Activated CD4-positive, CD25-positive, alpha-beta regulatory T cell (primary cell): ENCODE measurements at places on chromosomes 7 and 10.

DNA sequence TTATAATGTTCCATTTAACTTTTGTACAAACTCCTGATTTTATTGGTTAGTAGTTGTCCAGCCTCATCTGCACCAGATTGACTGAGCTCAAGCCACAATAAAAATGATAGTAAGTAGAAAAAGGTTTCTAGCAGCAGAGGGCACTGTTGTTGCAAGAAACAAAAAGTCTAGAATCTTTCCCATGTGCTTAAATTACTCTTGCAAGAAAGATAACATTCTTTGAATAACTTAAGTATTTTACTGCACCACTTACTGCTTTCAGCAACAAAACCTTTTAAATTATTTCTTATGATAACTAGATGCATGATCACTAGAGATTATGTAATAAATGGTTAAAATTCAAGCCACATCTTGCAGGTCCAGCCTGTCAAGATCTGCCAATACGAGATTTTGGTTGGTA lies 27.0 kb downstream of the LMOD2 start:
- DNase-seq: no peak

GRCh38 chr10:63664341-63664885 lies 143.2 kb downstream of the REEP3 start:
- no peak for DNase-seq

DNA sequence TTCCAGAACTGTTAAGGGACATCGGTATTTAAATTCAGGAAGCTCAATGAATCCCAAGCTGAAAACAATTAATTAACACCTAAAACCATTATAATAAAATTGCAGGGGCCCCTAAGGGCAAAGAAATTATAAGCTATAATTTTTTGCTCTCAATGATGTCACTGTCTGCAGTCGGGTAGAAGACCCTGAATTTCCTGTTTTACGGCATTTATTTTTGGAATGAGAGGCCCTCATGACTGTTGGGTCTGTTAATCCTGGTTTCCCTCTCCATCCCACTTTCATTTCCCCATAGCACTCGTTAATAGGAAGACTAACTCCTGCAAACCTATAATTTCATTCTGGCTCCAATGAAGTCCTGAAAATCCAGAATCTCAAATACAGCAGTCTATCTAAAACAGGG lies 25.8 kb upstream of the GPR37 start:
- DNase-seq: no peak

DNA sequence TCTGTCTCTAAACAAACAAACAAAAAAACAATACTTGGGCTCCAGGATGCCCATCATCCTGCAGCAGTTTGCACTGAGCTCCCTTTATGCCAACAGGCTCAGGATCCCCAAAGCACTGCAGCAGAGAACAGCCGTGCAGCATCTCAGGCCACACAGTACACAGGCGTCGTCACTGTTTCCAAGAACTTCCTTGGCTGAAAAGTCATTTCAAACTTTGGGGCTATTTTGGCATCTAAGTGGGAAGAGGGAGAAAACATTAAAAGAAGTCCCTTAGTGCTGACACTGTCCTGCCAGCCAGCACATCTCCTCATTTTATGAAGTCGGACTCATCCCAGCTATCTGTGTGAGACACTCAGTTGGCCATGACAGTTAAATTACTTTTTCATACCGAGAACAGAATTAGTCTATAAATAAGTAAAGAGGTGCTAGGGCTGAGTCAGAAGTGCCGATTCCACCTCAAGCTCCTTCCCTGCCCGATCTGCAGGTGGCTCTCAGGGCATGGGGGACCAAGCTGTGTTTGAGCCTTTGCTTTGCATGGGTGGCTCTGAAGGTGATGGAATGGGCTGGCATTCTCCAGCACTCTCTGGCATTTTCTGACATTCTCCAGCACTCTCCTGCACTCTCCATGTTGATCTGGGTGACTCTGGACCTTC lies 68.5 kb downstream of the PTPRN2 start:
- DNase-seq: no peak

GRCh38 chr7:19665399-19666008 lies 43.3 kb downstream of the POLR1F start:
- DNase-seq: no peak

GRCh38 chr7:87344446-87344845 lies 1.0 kb upstream of the CROT start:
- no peak for DNase-seq

DNA sequence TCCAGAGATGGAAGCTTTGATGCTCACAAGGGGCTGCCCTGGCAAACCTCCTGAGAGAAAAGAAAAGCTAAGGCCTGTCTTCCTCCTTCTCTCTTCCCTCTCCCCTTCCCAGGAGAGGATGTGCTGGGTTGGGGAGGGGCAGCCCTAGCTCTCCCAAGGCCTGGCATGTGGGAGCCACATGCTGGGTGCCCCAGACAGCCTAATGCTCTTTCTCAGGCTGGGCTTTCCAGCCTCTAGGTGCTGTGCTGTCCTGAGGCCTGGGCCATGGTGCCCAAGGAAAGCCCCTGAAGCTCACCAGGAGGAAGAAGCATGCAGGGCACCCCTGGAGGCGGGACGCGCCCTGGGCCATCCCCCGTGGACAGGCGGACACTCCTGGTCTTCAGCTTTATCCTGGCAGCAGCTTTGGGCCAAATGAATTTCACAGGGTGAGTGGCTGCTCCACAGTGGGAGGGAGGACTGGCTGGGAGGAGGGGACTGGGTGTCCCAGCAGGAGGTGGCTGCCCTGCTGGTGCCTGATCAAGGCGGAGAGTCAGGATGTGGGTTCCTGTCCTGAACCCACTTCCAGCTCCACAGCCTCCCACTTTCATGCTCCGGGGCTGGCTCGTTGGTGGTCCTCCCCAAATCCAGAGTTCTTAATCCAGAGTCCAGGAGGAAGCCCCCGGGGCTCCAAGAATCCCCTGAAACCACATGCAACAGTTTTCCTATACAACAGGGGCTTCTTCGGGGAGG lies 1.7 kb downstream of the CPA5 start:
- no peak for DNase-seq

DNA sequence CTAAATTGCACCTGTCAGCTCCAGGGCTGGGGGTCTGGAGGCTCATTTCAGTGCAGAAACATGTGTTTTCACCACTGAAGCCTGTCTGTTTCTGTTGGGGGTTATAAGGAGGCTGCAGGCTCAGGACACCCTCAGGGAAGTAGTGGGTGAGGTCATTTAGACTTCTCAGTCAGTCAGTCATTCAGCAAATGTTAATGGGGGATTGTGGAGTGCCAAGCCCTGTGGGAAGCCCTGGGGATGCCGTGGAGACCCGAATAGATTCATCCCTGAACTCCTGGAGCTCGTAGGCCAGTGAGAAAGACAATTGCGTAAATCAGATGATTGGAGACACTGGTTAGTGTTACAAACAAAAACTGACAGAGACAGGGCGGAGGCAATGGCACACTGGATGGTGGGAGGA lies 19.2 kb downstream of the LHPP start:
- no peak for DNase-seq

DNA sequence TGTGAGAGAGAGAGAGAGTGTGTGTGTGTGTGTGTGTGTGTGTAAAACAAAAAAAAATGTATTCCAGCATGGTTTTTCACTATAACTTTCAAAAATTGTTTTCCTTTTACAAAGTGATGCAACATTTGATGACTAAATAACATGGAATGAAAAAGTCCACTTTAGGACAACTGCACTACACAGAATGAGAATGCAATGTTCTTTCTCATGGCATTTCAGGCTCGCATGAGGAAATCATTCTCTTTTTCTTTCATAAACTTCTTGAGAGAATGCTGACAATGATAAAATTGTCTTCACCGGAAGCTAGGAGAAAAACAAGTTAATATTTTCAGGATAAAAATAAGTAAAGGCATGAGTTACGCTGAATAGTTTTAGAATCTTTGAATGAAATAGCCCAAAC lies 53.7 kb downstream of the SLC16A12 start:
- DNase-seq: no peak

GRCh38 chr10:99804471-99804870 lies 22.0 kb downstream of the ABCC2 start:
- DNase-seq: no peak

GRCh38 chr7:142412551-142413193 lies 154.8 kb upstream of the PRSS58 start:
- DNase-seq: no peak

DNA sequence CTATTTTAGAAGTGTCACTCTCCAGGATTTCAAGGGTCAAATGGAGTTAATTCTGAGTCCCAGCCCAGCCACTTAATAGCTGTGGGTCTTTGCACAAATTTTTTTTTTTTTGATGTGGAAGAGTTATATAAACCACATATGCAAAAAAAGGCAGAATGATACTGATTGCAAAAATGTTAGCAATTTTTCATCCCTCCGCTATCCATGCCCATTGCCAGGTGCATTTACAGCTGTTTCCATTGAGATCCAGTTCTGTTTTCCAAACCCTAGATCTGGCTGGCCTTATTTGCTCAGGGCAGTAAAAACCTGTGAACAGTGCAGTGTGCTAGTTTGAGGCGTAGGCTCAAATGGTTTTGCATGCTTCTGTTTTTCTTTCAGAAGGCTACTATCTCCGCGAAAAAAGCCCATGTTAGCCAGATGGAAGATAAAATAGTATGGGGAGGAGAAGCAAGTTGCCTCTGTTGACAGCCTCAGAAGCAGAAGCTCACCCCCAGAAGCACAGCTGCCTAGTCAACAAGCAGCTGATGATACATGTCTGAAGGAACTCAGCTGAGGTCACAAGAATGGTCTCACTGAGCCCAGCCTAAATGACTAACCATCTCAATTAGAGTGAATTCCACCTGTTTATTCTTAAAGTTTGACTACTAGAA lies 997 bp upstream of the ZNF138 start:
- no peak for DNase-seq

DNA sequence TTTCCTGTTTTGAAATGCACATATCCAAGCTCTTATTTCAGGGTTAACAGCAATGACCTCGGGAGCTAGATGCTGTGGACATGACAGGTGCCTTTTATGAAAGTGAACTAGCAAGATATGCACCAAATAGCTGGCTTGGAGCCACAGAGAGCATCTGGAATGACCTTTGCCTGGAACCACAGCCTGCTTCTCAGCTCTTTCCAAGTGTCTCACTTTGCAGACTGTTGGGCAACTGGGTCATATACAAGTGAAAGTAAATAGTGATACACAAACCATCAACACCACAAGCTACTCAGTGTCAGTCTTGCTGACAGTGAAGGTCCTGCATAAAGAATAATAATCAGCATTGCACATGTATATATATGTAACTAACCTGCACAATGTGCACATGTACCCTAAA lies 183.5 kb downstream of the RNF133 start:
- DNase-seq: no peak

GRCh38 chr7:108263425-108263824 lies 133.3 kb upstream of the LAMB4 start:
- no peak for DNase-seq

GRCh38 chr7:114865564-114865963 lies 56.3 kb upstream of the MDFIC start:
- peak; percentile 49 for DNase-seq

GRCh38 chr7:115499956-115500355 lies 530.6 kb downstream of the TFEC start:
- DNase-seq: no peak

DNA sequence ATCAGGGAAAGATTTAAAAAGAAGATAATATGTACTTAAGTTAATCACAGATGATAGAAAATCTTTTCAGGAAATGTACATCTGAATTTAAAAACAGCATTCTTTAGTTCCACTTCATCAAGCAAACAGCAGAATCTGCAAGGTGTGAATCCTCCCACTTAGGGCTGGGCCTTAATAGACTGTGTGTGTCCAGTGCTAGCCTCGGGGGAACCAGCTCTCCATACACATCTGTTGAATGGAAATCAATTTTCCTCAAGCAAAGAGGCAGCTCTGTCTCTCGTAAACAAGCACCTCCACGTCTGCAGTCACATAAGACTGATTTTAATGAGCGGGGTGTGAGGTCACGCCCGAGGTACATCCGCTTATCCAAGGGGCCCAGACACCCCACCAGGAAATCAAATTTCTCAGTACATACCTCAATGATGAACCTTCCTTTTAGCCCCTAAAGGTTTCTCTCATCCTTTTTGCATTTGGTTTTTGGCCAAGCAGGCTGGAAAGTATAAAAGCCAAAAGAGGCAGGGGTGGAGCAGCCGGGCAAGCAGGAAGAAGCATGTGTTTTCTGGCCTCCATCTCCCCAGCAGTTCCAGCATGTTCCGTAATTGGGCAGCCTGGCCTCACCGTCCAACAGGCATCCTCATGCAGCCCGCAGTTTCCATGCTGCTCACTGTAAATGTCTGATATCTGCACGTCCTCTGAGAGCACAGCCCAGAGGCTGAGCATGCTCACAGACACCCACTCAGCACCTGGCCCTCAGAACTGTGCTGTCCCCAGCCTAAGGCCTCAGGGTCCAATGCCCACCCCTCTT lies 131.3 kb downstream of the GLI3 start:
- DNase-seq: no peak

DNA sequence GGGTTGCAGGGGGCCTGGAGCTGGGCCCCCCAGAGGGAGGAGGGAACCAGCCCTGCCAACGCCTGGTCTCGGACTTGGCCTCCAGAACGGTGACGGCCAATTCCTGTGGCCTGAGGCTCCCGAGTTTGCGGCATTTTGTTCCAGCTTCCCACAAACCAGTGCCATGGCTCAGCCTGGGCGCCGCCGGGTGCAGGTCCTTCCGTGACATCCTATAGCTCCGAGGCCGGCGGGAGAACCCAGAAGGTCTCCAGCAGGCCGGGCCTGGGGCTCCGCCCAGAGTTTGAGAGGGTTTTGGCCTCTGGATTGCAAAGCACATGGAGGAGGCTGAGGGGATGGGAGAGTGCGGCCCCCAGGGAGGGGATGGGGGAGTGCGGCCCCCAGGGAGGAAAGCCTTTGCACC lies 92.6 kb downstream of the UNCX start:
- no peak for DNase-seq

DNA sequence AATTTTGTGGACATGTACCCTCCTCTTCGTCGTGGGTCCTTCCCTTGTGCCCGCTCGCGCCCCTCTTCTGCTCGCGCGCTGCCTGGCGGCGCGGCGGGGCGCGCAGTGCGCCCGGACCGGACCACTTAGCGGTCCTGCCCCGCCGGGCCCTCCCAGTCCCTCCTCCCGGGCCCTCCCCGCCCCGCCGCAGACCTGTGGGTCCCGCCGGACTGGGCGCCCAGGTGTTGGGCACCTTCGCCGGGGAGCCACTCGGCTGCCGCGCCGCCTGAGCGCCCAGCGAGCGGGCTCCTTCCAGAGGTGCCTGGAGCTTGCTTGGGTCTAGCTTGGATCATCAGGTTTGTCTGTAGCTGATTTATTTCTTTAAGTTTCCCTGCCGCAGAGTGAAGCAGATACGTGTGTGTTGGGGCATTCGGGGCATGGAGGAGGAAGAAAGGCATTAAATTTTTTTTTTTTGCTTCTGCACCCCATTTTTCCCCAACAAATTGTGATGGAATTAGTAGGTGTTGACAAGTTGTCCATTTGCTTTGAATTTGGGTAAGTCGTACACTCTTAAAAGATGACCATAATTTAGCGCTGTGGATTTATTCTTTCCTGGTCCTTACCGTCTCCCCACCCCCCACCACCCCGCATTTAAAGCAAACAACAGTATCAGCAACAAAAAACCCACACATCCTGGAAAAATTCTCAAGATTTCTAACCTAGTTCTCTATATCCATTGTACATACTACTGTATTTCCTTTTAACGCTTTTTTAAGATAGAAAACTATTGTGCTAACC lies 905 bp downstream of the C1GALT1 start:
- DNase-seq: no peak
